Foreskin melanocyte (primary cell): ENCODE measurements at places on chromosomes 11 and 22.

- DNase-seq, result no peak
Measured at GRCh38 chr11:23569547-23569946, 709.3 kb upstream of the CCDC179 start.

DNA sequence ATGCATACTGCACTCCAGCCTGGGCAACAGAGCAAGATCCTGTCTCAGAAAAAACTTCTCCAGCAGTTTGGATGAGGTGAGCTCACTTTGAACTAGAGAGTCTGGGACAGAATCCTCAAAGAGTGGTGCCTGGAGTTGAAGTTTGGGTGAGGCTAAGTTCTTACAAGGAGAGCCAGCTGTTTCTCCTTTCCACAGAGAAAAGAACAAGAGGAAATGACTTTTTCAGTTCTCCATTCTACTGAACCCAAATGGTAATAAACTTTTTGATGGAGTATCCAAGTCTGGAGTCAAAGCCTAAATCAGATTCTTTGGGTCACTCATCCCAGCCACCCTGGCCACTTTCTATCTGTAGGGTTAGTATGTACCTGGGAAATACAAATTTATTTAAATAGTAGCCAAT is 102.7 kb downstream of the TRAF6 start:
- DNase-seq, result no peak

DNA sequence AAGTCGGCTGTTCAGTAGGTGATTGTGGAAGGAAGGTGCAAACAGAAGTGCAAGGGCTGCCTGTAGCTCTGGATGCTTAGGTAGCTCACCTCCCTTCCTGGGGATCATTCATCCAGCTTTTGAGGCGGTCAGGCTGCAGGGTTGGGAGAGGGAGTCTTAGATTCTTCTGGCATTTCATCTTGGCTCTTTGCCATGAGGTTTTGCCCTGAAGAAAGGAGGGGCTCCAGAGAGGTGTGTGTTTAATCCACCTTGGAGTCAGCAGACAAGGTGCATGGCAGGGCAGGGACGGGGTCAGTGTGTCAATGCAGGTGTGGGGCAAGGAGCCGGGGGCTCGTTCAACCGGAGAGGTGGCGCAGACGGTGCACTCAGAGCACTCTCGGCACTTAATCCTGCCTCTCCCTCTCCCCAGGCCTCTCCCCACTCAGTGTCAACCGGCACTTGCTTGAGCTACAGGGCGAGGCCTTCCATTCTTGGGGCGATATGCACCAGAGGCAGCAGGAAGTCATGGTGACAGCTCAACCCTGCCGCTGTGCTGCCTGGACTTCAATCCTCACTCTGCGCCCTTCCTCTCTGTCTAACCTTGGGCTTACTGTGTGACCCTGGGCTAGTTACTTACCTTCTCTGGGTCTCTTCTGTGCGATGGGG is 7.2 kb downstream of the ADAMTS15 start:
- DNase-seq, result no peak

DNA sequence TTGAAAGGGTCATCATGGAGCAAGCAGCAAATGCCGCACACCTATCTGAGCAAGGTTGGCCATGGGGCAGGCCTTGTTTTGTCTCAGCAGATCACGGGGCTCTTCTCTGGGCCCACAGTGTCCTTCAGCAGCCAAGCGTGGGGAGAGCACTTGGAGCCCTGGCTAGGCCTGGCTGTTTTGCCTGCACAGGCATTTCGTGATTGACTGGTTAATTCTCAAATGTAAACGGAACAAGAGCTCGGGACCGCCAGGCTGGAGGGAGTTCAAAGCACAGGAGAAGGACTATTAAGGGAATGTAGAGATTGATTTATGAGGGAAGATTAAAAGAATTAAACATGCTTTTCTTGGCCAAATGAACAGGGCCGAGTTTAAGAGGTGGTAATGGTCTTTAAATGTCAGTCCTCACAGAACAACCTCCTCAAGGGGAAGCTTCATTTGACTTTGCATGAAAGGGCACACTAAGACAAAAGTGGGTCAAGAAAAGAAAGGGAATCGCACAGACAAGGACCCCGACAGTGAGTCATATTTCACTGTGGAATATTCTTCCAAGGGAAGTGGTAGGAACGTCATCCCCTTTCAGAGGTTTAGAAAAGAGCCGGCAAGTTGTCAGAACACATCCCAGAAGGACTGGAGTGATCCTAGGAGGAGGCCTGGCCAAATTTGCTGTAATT is 20.7 kb downstream of the SPON1 start:
- DNase-seq, result no peak

GRCh38 chr11:62689421-62690183 is at the start of gene LRRN4CL:
LRRN4CL (minus strand) TSS chr11:62689530; CDS start chr11:62688508, 1,022 bp downstream.
- peak; percentile 62 for DNase-seq

GRCh38 chr11:36399745-36400144 is 103.7 kb downstream of the PRR5L start:
- no peak for DNase-seq

DNA sequence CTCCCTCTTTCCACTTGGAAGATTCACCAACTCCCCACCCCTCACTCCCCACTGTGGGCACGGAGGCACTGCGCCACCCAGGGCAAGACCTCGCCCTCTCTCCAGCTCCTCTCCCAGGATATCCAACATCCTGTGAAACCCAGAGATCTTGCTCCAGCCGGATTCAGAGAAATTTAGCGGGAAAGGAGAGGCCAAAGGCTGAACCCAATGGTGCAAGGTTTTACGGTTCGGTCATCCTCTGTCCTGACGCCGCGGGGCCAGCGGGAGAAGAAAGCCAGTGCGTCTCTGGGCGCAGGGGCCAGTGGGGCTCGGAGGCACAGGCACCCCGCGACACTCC is 397 bp upstream of the CD44 start:
- DNase-seq, result peak; percentile 68

DNA sequence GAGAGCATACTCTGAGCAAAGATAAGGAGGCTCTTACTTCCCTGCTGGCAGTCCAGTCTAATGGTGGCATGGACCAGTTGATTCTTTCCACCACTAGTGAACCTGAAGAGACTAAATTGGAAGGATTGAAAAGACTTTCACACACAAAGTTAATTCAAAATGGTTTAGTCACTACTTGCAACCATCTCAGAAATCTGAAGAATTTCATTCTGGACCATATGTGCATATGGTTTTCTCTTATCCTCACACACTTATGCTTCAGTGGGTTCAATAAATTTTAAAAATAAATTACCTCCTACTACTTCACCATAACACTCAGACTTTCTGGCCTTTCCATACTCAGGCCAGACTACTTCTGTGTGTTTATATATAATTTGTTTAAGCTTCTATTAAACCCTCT is 44.7 kb downstream of the CADM1 start:
- peak; percentile 4 for DNase-seq

DNA sequence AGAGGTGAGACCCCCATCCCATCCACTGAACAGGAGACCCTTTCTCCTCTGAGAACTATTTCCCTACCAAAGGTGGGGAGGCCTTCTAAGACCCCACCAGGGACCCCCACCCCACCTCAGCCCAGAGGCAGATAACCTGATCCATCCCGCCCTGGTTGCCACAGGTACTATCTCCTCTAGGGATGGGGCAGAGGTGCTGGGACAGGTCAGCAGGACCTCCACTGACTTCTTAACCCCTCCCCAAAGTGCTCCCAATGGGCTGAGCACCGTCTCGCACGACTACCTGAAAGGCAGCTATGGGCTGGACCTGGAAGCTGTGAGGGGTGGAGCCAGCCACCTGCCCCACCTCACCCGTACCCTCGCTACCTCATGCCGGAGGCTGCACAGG is 4.3 kb downstream of the INPPL1 start:
- no peak for DNase-seq

GRCh38 chr11:46265764-46266163 is 11.7 kb upstream of the CREB3L1 start:
- no peak for DNase-seq

DNA sequence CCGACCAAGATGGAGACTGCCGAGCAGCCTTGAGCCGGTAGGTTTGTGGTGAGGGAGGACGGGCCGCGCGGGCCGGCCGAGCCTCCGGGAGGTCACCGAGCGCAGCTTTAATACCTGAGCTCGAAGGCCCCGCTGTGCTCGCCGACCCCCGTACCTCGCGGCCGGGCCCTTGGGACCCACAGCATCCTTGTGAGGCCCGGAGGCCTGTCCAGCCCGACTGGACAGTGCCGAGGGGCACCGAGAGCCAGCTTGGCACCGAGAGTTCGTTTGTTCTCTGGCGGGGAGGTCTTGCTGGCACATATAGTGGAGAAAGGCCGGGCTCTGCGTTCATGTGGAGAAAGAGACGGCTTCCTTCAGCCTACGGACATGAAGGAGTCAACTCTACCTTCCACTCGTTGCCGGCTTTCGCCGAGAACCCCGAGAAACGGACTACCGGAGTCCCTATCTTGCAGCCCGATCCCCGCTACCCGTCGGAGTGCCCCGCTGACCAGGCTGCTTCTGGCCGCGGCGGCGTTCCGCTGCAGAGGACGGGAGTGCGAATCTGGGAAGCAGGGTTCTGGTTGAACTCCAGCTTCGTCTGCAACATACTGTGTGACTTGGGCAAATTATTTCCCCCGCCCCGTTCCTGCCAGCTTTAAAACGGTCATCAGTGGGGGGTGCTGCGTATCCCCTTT is 349 bp downstream of the TSSC4 start:
- DNase-seq, result no peak

- DNase-seq, result no peak
Measured at GRCh38 chr22:49291781-49292180, 535.9 kb downstream of the BRD1 start.

DNA sequence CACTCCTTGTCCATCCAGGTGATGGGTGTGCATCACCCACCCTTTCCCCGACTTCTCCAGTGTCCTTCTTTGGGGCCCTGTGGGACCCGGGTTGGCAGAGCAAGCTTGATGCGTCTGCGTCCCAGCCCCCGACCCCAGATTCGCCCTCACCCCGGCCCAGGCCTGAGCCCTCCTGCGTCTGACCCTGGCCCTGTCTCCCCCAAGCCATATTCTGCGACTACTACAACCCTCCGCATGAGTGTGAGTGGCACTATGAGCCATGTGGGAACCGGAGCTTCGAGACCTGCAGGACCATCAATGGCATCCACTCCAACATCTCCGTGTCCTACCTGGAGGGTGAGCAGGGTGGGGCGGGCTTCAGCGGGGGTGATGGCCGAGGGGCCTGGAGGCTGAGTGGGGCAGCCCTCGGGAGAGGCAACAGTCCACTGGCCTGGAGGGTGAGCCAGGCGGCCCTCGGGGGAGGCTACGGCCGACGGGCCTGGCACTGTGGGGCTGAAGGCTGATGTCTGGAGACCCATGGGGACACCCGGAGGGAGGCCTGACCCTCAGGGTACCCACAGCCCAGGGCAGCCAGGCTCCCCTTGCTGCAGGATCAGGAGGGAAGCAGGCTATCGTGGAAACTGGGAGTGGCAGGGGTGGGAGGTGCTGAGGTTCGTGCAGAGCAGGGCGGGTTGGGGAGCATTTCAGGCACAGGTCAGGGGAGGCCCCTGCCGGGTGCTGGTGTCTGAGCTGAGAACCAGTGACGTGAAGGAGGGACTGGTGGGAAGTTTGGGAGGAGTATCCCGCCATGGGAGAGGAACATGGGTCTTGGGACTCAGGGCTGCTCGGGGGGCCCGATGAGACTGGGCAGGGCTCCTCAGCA is 15.3 kb downstream of the MUC2 start:
- DNase-seq, result no peak

GRCh38 chr11:129445226-129445625 is 69.6 kb downstream of the BARX2 start:
- DNase-seq, result no peak

GRCh38 chr11:59272771-59273372 is 60.1 kb upstream of the MPEG1 start:
- no peak for DNase-seq

DNA sequence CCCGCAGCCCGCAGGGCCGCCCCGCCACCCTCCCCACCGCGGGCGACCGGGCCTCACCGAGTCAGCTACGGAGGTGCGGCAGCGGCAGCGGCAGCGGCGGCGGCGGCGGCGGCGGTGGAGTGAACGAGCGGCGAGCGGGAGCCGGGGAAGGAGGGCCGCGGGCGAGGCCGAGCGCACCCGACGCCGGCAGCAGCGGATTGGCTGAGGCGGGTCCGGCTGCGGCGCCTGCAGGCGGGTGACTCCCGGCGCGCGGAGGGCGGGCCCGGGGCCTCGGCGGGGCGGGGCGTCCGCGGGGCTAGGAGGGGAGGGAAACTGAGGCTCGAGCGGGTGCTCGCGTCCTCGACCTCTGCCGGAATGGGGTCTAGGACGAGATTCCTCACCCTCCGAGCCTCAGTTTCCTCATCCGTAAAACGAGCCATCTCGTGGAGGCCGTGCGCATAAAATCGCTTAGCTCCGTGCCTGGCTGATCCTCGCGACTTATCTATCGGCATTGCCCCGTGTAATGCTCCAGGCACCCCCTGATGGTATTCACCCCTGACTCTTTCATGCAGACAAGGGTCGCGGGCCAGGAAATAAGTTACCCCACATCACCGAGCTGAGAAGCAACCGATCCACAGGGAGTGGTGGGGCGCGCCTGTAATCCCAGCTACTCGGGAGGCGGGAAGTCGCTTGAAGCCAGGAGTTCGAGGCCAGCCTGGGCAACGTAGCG is at the start of gene CPT1A:
Gene CPT1A (minus strand): TSS at position 199 of the 709 bp plus-strand sequence. CDS start 26,442 bp downstream, outside the sequence.
- peak; percentile 47 for DNase-seq

- no peak for DNase-seq
Measured at GRCh38 chr11:114154271-114155047, 94.9 kb downstream of the ZBTB16 start.

DNA sequence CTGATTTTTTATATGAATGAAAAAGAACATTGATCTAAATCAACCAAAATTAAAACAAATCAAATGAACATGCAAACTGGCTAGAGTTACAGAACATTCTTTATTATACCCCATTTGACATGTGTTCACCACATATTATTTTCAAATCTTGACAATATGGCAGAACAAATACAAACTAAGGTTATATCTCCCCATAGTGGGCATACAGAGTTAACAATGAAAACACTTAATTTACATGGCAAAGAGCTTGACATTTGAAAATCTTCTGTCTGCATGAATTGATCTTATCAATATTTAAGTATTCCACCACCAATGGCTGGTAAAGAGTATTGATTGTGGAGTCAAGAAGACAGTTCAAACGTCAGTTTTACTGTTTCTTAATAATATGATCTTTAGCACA is 197.9 kb upstream of the ANO3 start:
- DNase-seq, result peak; percentile 2

GRCh38 chr22:28718044-28718443 is 23.6 kb downstream of the CHEK2 start:
- DNase-seq, result no peak

GRCh38 chr11:95549301-95549700 is 240.3 kb downstream of the FAM76B start:
- DNase-seq, result no peak

- DNase-seq, result peak; percentile 27
Measured at GRCh38 chr11:96388891-96389719, 607 bp downstream of the CCDC82 start.
